Activated T-helper 17 cell treated with anti-CD3 and anti-CD28 coated beads, Interleukin-2, amount 50 U/mL, for 72 hours (primary cell): ENCODE measurements at places on chromosomes 7 and 10. TPM values are rescaled to one million over a fixed set of nuclear protein-coding genes. Genes with fewer than 3 reads are reported as not detected.

- no peak for ATAC-seq
Observed at GRCh38 chr7:11298220-11298619, 324.5 kb downstream of the PHF14 start.

DNA sequence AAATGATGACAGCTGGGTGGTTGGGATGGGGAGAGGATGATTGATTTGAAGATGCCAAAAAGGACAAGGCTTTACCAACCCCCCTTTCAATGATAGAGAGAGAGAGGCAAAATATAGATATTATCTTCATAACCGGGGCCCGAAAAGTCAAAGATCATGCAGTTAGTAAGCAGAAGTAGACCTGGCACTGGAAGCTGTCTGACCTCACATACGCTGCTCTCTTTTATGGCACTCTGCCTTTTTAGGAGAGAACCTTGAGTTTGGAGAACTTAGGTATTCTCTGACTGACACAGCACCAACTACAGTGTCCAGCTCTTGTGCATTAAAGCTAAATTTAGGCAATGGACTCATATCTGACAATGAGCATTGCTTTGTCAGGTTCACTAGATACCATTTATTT, 30.7 kb downstream of the CNNM2 start:
- no peak for ATAC-seq

GRCh38 chr10:76309741-76310587, 878.5 kb downstream of the LRMDA start:
- no peak for ATAC-seq

IRF5 gene
- 25.4 TPM for total RNA-seq

DNA sequence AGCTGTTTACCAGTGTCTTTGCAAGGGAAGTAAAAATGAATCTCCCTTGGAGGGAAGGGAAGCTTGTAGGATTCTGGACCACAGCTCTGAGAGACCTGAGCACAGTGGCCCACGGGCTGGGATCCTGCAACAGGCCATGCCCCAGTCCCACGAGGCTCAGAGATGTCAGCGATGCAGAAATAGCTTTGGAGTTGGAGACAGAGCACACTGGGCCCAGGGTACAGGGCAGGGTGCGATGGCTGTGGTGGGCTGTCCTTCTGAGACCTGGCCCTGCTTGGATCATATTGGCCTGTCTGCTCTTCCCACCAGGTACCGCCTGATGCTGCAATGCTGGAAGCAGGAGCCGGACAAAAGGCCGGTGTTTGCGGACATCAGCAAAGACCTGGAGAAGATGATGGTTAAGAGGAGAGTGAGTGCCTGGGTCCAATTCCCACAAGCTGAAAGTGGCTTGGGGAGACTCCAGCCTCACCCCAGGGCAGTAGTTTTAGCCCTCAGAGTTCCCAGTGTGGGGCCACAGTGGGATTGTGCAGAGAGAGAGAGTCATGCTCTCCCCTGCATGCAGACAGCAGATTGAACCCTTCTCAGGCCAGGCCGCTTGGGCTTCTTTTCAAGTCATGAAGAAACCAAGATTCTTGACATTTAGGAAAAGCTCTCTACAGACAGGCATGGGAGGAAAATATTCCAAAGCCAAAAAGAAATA, 13.5 kb upstream of the CSGALNACT2 start:
- ATAC-seq, result no peak
